ENCODE measurements at places on chromosomes 5 and 9.

- no peak for DNase-seq
These were observed at the start of gene PCDHGA11 for GRCh38 chr5:141420855-141421488. PCDHGA11 (plus strand) TSS chr5:141421051; CDS start chr5:141421228, 177 bp downstream.

GRCh38 chr9:73548201-73548600 lies 396.5 kb downstream of the ANXA1 start:
- no peak for DNase-seq

GRCh38 chr9:28007097-28007817 lies 434.0 kb upstream of the C9orf72 start:
- no peak for DNase-seq

GRCh38 chr5:91219091-91219802 lies 163.9 kb downstream of the ARRDC3 start:
- no peak for DNase-seq

DNA sequence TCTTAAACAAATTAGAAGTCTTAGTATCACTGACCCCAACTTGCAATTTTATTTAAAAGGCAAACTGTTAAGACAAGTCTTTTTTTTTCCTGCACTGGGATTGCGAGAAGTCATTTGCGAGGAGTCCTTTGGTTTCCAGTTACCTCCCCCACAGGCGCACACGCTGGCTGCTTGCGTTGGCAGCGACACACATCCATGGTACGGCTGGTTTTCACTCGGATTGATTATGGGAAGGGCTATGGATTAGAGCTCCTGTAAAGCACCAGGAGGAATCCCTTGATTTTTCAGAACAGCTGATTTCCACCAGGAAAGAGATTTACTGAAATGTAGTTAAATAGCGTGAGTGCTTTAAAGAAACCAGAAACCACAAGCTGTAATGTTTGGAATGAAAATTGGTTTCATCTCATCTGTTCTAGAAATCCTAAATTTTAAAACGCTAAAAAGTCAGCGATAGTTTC lies 737 bp downstream of the SLC1A3 start:
- DNase-seq: no peak

GRCh38 chr5:77761606-77762005 lies 14.5 kb downstream of the TBCA start:
- DNase-seq: no peak

DNA sequence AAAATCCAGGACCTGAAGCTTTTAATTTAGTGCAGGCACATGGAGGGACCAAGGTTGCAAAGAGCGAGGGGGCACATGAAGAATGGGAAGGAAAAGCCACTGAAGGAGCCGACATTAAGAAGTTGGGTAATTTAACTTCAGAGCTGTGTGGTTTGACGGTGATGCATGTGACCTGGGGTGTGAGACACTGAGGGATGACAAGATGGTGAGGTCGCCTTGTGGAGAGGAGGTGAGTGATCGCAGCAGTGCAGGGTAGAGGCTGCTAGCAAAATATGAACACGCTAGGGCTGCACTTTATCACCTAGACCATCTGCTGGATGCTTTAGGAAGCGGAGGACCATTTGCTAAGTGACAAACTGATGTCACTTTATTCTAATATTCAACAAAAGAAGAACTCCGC lies 339.0 kb upstream of the KIF2A start:
- no peak for DNase-seq

DNA sequence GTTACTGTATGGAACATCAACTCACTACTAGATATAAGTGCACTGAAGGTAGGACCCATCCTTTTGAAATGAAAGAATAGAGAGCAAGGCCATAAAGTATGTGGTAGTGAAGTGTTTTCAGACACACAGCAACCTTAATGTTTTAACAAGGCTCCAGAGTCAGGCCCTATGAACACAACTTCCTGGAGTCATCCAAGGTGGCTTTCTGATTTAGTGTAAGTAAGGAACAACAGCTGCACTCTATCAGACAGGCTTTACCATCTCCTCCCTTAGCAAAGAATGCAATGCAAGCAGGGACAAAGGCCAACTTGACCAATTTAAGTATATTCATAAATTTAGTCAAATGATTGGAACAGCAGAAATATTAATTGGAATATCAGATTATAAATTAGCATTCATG lies 90.1 kb downstream of the MPDZ start:
- no peak for DNase-seq

- no peak for DNase-seq
These were observed 7.1 kb downstream of the SPACA9 start for GRCh38 chr9:132885720-132886333.

- DNase-seq: no peak
These were observed 7.1 kb downstream of the RABL6 start for GRCh38 chr9:136814725-136815421.

GRCh38 chr9:138051586-138052321 lies 174.2 kb downstream of the CACNA1B start:
- peak; percentile 44 for DNase-seq

DNA sequence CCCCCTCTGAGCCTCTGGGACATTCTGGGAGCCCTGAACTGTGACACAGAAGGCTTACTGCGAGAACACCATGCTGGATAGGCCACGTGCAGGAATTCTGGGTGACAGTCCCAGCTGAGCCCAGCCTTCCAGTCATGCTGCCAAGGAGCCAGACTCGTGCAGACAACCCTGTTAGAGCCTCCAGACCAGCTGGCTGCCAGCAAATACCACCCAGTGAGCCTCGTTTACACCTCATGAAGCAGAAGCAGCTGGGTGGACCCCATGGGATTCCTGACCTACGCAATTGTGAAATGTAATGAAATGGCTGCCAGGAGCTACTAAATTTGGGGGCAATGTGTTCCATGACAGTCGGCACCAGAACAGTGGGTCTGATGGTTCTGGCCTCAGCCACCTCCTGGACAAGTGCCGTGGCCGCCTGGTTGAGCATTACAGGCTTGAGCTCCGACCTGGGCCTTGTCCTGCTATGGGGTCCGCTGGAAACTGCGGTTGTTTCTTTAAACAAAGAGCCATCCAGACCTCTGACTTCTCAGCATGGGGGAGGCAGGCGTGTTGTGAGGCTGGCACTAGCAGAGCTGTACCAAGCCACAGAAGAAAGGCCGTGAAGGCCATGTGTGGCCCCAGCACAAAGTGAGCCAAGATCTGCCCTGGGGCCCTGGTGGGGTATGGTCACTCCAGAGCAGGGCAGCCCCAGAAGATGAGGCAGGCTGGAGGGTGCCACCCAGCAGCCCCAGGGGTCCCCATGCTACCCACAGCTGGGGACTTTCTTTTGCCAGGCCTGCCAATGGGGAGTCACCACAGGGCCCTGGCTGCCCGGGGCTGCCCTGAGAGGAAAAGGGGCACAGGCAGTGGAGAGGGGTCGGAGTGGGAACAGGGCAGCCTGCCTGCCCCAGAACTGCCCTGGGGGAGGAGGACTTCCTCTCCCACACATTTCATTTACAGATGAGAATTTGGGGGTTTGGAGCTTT lies 19.3 kb upstream of the RXRA start:
- DNase-seq: no peak

DNA sequence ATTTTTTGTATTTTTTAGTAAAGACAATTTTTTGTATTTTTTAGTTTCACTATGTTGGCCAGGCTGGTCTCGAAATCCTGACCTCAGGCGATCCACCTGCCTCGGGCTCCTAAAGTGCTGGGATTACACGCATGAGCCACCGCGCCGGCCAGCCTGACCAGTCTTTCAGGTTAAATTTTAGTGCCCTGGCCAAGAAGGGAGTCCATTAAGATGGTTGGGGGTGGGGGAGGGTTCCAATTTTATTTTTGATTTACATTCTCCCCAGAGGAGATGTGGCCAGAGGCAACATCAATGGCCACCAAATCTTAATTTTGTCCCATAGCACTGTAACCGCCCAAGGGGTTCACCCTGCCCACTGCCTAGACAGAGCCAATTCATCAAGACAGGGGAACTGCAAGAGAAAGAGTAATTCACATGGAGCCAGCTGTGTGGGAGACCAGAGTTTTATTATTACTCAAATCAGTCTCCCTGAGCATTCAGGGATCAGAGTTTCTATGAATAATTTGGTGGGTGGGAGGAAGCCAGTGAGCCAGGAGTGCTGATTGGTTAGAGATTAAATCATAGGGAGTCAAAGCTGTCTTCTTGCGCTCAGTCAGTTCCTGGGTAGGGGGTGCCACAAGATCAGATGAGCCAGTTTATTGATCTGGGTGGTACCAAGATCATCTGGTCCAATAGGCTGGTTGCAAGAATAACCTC lies 24.7 kb downstream of the TBCA start:
- DNase-seq: no peak

DNA sequence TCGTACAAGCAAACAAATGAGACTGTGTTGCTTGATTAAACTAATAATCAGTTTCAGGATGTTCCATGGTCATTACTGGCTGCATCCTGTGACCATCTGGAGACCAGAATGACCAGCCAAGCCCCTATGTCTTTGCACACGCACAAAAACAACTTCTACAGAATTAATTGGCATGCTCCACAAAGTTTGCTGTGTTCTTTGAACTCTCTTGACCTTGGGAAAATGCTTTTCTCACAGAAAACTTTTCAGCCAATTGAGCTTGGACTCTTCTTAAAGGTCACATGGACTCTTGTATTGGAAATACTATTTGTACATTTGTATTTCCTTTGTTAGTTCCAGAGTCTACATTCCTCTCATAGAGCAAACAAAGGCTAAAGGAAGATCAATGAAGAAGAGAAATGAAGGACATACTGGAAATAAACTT lies 147.8 kb downstream of the ARRDC3 start:
- DNase-seq: no peak

GRCh38 chr9:8622871-8623270 lies 823.3 kb upstream of the DMAC1 start:
- DNase-seq: no peak

GRCh38 chr5:83364312-83365299 lies 106.9 kb upstream of the VCAN start:
- DNase-seq: no peak

GRCh38 chr5:34585601-34586104 lies 70.5 kb upstream of the RAI14 start:
- DNase-seq: no peak

- no peak for DNase-seq
These were observed 50.8 kb downstream of the NEURL1B start for GRCh38 chr5:172691886-172692285.

- DNase-seq: no peak
These were observed 214.4 kb upstream of the ELL2 start for GRCh38 chr5:96176022-96176421.

GRCh38 chr5:158152136-158152535 lies 293.2 kb upstream of the CLINT1 start:
- no peak for DNase-seq

DNA sequence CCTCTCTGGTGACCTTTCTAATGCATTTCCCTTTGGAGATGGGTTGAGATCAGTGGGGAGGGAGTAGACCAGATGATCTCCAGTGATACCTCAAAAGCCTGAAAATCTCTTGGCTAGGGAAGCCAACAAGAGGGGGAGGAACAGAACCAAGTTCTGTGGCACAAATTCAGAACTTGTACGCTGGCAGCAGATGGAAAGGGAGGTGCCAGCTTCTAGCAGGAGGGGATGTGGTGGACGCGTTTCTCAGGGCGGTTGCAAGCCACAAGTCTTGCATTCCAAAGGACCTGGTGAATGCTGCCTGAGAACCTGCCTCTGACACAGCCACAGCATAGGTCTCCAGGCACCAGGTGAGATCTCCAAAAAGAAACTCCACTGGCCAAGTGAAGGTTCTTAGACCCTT lies 13.4 kb downstream of the SLIT3 start:
- no peak for DNase-seq

GRCh38 chr5:75167345-75167744 lies 69.3 kb downstream of the ANKRD31 start:
- DNase-seq: no peak

DNA sequence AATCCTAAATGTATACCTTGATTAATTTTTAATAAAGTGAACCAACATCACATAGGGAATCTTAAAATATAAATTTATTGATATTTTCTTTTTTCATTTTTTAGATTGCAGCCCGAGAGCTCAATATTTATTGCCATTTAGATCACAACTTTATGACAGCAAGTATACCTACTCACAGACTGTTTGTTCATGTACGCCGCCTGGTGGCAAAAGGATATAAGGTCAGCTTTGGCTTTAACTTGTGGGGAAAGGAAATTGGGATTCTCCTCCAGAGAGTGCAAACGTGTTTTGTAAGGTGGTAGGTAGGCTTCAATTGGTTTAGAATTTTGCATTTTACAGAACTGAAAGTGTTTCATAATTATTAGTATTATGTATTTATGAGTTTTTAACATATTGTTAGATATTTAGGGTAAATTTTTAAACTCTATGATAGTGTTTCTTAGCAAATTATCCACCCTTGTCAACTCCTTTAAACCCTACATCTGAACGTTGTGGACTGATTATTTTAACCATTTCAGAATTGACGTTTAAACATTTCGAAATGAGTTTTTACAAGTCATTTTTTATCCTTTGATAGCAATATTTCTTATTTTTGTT lies 17.5 kb upstream of the DHFR start:
- DNase-seq: peak; percentile 69

- no peak for DNase-seq
These were observed 7.0 kb upstream of the UGT3A2 start for GRCh38 chr5:36073595-36074216.

DNA sequence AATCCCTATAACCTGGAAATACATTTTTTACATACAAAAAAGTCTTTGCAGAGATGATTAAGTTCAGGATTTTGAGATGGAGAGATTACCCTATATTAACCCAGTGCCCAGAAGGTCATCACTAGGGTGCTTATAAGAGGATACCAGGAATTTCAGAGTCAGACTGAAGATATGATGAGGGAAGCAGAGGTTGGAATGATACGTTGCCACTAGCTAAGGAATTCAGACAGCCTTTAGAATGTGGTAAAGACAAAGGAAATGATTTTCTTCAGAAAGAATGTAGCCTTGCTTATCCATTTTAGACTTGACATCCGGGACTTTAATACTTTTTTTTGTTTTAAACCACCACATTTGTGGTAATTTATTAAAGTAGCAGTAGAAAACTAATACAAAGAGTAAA lies 2176.8 kb upstream of the C9orf72 start:
- no peak for DNase-seq

DNA sequence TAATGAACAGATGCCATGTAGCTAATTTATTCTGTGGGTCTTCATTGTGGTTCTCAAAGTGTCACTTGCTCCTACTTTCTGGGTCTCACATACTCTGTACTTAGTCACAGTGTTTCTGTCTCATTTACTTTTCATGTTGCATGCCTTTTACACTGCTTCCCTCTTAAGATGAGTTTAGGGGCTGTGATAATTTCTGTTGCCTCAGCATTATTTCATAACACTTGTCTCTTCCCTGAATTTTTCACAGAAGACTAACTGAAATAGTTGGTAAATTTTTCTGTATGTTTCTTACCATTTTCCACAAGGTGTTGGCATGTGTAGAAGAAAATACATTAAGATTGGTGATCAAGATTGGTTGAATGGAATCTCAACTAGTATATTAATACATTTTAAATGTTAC lies 59.6 kb downstream of the DENND4C start:
- DNase-seq: no peak

- no peak for DNase-seq
These were observed 176.0 kb upstream of the ZNF608 start for GRCh38 chr5:124922255-124922975.

DNA sequence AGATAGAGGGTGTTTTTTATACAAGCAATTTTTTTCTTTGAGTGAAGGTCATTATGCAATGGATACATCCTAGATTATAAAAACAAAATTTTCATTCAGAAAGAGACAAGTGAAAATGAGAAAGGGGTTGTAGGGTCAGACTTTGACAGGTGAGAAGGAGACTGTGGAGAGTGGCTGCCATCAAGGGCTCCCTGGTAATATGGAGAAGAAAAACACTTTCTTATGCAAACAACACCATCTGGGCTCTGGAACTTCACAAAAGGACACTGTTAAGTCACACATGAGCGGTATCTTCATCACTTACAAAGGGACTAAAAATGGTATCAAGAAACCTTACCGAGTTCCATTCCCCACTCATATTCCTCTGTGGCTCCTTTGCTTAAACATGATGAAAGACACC lies 23.5 kb downstream of the C7 start:
- DNase-seq: no peak

Data from activated CD8-positive, alpha-beta memory T cell treated with anti-CD3 and anti-CD28 coated beads, Interleukin-2, amount 50 U/mL, for 48 hours (primary cell).